CD14-positive monocyte (primary cell): ENCODE measurements at places on chromosomes 6 and 20.
A peak's percentile ranks its signal among the peaks of the same experiment; 100 is the strongest.

DNA sequence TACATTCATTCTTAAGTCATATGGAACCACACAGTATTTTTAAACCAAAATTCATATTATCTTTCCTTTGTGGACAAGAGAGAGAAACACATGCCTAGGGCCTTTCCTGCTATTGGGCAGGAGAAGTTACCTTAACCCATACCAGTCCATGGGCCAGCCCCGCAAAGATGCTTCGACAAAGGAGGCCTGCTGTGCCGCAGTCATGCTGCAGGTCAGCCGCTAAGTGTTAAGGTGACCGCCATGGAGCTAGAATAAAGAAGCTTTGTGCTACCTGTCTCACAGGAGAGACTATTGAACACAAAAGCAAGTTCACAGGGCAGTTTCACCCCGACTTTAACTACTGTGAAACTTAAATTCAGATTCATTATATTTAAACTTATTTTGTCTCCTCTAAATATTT, 62.3 kb upstream of the TMEM181 start:
- no peak for DNase-seq

- DNase-seq, result peak; percentile 61
Observed at GRCh38 chr6:15473741-15474161, 189.1 kb downstream of the DTNBP1 start.

- peak; percentile 47 for DNase-seq
Observed at GRCh38 chr6:21846541-21847451, 253.2 kb downstream of the SOX4 start.

DNA sequence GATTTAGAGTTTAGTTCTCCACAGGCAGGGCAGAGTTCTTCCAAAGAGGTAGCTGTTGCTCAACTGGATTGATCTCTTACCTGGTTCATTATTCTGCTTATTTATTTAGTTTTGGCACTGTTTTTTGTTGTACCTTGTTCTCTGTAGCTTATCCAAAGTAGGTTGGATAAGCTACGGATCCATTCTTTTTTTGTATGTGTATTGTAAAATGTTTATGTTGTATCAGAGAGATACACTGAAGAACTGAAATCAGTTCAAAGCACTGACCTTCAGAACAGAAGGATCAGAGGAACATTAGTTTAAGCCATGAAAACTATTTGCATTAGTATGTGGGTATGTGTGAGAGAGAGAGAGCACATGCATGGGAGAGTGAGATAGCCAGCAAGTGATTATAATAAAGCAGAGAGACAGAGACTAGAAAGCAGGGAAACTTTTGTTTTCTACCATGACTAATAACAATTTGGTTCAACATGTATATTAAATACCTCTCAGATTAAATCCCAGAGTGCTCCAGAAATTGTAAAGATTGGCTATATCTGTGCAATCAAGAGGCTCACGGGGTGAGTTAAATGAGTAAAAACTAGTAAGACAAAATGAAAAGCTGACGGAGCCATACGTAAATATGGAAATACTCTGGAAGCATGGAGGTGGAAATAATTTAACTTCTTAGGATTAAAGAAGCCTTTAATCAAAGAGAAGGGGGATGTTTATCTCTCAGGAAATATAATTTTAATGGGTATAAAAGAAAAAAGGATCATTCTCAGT, 40.2 kb downstream of the ITCH start:
- no peak for DNase-seq

- DNase-seq, result no peak
Observed at GRCh38 chr20:36399147-36399968, 93.2 kb downstream of the DLGAP4 start.

DNA sequence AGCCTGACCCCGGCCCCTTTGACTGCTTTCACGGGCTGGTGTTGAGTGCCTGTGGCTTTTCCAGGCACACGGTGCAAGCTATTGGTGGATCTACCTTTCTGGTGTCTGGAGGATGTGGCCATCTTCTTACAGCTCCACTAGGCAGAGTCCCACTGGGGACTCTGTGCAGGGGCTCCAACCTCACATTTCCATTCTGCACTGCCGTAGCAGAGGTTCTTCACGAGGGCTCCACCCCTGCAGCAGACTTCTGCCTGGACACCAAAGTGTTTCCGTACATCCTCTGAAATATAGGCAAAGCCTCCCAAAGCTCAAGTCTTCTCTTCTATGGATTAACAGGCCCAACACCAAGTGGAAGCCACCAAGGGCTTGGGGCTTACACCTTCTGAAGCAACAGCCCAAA, 691.5 kb upstream of the POU3F2 start:
- DNase-seq, result no peak

DNA sequence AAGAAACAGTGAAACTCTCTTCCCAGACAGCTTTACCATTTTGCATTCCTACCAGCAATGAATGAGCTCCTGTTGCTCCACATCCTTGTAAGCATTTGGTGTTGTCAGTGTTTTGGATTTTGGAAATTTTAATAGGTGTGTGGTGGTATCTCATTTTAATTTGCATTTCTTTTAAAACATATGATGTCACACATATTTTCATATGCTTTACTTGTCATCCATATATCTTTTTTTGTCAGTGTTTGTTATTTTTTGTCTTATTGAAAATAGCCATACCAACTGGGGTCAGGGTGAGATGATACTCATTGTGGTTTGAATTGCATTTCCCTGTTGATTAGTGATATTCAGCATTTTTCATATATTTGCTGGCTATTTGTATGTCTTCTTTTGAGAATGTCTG, 119.5 kb upstream of the FOXA2 start:
- no peak for DNase-seq

- DNase-seq, result no peak
Observed at GRCh38 chr6:107714104-107714503, 110.0 kb downstream of the SCML4 start.

DNA sequence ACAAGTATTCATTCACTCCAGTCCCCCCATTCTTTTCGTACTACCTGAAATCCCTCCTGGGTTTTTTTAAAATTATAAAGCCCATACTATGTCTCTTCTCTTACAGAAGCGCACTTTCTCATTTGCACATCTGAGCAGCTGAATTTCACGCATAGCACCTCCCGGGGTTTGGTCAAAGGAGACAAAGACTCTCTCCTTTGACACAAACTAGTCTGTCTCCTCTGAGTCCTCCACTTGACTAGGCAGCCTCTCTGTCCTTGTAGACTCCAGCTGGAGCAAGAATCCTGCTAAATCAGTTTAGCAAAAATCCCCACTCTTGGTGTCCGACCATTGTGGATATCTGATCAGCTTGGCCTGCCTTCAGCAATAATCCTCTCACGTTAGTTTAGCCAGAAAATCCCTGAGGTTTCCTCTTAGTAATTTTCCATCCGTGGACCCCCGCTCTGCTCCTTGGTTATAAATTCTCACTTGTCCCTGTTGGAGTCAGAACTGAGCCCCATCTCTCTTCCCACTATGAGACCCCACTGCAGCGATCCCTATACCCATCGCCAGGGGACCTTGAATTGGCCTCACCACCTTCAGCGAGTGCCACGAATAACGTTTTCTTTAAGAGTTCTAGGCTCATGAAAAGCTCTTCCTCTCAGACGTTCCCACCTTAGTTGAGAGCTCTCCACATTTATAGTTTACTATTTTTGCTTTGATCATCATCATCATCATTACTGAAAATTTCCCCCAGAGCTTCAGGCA, 29.0 kb downstream of the PDYN start:
- DNase-seq, result no peak

GRCh38 chr6:21538186-21538798, 55.3 kb upstream of the SOX4 start:
- no peak for DNase-seq

- no peak for DNase-seq
Observed at GRCh38 chr20:6466075-6466810, 301.2 kb upstream of the BMP2 start.

DNA sequence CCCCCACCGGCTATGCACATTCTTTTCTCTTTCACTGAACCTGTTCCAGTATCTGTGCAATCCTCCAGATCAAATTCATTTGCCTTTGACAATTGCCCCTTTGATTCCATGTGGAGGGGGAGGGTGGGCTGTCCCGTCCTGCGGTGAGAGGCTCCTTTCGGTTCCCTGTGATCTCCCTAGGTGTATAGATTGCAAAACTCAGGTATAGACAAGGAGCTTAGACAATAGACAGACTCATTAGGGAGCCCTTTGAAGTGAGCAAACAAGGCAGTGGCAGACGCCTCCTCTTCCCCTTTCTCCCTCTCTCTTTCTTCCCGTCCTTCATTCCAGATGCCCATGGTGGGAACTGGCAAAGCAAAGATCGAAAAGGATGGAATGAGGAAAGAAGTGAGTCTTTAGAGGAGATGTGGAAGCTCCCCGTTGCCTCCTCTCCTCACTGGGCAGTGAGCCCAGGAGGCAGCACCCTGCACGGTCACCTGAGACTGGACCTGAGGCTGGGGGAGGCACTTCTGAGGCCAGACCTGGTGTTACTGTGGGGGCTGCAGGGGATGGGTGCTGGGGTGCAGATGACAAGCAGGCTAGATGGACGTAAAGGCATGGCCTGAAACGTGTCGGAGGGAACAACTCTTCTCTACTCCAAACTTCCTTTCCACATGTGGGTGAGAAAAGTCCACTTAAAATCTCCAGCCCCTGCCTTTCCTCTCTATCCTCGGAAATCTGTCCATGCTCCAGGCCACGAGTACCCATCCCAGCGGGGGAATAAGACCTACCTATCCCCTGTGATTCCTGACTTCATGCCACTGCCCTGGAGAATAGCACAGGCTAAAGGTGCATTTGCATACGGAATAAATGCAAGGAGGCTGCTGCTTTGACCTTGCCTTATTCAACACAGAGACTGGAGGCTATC, 256.6 kb upstream of the FOXQ1 start:
- DNase-seq, result no peak

- no peak for DNase-seq
Observed at GRCh38 chr20:38991814-38992704, 29.9 kb downstream of the DHX35 start.

- DNase-seq, result no peak
Observed at GRCh38 chr20:58044931-58045555, 183.4 kb downstream of the ANKRD60 start.

GRCh38 chr6:84582997-84583396, 181.4 kb downstream of the TBX18 start:
- DNase-seq, result no peak

GRCh38 chr6:82612475-82613039, 248.9 kb downstream of the TPBG start:
- DNase-seq, result no peak

- DNase-seq, result peak; percentile 39
Observed at GRCh38 chr6:37705239-37706051, 7.8 kb upstream of the MDGA1 start.

DNA sequence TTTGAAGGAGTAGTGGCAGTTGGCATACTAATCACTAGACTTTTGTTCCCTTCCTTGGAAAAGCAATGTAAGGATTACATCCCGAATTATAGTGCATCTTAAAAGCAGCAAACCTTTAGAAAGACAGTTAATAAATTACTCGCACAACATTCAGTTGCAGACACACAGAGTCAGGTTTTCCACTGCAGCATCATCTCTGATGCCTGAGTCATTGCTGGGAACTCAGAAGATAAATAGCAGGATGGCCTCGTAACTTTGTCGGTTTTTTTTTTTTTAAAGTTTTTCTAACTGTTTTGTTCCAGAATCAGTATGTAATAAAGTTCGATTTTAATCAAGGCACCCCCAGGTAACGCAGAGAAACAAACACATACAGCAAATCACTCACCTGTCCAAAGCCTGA, 34.3 kb downstream of the GJA10 start:
- no peak for DNase-seq

- no peak for DNase-seq
Observed at GRCh38 chr6:34497411-34497810, 31.5 kb downstream of the PACSIN1 start.

DNA sequence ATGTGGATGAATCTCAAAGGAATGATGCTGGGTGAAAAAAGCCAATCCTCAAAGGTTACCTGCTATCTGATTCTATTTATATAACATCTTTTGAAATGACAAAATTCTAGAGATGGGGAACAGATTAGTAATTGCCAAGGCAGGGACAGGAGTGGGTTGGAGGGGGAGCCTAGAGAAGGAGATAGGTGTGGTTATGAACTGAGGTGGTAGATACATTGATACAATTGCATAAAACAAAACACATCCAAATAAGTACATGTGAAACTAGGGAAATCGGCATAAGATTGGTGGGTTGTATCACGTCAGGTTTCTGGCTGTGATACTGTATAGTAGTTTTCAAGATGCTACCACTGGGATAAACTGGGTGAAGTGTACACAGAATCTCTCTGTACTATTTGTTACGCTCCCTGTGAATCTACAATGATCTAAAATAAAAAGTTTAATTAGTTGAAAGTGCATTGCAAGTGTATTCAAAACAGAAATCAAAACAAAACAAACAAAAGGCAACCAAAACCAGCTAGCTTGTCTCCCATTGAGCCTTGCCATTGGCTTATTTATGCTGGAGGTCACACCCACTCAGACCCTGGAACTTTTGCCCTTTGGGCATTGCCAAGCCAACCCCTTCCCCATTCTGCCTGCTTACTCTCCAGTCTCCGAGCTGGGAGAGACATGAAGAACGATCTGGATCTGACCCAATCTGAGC, 27.8 kb downstream of the PPP1R16B start:
- DNase-seq, result no peak

DNA sequence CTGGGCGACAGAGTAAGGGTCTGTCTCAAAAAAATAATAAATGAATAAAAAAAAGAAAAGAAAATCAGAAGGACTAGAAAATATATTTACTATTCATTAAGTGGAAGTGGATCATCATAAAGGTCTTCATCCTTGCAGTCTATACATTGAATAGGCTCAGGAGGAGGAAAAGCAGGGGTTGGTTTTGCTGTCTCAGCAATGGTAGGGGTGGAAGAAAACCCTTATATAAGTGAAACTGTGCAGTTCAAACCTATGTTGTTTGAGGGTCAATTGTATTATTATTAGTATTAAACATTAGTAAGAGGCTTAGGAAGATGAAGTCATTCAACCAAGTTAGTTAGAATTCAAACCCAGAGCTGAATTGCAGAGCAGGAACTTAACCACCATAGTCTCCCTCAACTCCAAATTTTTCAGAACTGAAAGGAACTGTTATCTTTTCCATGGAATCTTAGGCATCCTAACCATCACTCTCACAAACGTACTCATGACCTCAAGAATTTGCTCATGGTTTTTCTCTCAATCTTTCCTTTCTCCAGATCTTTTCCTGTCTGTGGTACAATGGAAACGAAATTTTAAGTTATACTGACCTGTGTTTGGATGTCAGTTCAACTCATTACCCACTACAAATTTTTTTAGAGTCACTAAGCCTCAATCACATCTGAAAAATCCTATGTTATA, 7.7 kb upstream of the SMIM13 start:
- no peak for DNase-seq

DNA sequence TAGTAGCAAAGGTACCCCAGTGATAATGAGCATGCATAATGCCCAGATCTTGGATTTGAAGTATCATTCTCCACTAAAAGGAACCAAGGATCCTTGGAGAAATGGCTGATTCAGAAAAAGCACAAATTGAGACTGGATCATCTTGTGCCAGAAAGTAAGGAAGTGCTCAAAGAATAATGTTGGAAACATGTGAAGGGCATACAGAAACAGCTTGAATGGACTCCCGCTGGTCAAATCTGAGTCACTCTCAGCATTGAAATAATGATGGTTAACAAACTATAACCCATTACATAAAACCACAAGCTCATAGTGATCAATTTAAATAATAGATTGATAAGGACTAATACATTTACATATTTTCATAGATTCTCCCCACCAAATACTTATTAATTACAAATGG, 3.6 kb upstream of the OSTM1 start:
- DNase-seq, result no peak
